CD4-positive, alpha-beta T cell treated with Interleukin-4 for 4 hours (primary cell): ENCODE measurements at places on chromosomes 7 and 10.

DNA sequence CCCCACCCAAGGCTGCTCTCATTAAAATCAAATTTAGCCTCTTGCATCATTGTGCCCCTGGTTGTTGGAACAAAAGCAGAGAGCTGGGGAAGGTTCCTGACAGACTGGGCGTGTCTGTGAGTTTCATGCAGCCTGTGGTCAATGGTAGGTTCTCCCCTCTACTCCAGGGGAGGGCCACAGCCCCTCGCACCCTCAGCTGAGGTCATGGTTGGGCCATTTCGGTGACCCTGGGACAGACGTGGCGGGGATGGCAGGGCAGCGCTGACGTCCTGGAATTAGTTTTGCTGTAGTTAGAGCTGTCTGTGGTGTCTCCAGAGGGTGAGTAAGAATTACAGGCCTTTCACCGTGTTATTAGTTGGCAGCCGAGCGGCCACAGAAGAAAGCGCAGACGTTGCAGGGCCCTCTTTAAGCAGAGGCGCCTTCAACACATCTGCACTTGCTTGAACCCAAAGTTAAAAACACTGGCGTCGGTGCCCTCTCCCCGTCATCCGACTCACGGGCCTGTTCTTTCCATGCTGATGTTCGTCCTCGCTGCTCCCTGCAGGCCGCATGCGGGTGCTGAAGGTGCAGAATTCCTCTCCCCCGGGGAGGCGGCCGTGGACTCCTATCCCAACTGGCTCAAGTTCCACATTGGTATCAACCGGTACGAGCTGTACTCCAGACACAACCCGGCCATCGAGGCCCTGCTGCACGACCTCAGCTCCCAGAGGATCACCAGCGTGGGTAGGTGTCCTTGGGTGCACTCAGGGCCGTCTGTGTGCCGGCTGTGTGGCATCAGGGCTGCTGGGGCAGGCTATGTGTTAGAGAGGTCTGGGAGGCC is 2.8 kb downstream of the FAM20C start:
- DNase-seq, result no peak

- DNase-seq, result no peak
These were observed 16.7 kb downstream of the BHLHA15 start for GRCh38 chr7:98227939-98228338.

- DNase-seq, result no peak
These were observed 31.5 kb downstream of the UNC5B start for GRCh38 chr10:71243756-71244395.

GRCh38 chr7:30476459-30477145 is 2.0 kb downstream of the NOD1 start:
- no peak for DNase-seq

- no peak for DNase-seq
These were observed 94.5 kb downstream of the PPP1R3A start for GRCh38 chr7:113824117-113824823.

GRCh38 chr10:554182-554848 is 135.2 kb downstream of the DIP2C start:
- DNase-seq, result no peak

GRCh38 chr7:47416492-47417480 is 165.1 kb downstream of the TNS3 start:
- no peak for DNase-seq

DNA sequence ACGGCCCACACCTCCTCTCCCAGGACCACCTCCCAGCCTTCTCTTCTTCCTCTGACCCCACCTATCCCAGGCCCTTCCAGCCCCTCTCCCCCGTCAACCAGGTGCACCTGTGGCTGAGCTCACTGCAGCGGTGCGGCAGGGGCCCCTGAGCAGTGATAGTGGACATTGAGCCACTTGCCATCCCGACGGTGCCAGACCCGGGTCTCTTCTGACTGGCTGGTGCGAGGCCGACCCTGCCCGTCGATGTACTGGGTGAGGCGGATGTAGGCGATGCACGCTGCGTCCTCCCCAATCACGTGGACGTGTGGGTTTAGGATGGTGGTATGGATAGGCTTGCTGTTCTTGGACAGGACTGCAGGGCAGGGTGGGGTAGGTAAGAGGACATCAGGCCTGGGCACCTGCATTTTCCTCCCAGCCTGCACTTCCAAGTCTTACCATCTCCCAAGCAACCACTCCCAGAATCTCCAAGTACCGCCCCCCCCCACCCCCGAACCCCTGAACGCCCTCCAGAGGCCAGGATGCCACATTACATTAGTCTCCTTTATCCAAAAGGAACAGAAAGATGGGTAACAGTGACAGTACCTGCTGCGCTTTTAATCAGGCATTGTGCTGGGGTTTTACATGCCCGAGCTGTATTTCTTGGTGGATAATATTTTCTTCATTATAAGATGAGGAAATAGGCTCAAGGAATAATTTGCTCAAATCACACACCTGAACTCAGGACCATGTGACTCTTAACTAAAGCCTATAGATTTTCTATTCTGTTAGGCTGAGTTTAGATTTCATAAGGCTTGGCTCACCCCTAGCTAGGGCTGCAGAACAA is 3.7 kb upstream of the NDST2 start:
- DNase-seq, result no peak

DNA sequence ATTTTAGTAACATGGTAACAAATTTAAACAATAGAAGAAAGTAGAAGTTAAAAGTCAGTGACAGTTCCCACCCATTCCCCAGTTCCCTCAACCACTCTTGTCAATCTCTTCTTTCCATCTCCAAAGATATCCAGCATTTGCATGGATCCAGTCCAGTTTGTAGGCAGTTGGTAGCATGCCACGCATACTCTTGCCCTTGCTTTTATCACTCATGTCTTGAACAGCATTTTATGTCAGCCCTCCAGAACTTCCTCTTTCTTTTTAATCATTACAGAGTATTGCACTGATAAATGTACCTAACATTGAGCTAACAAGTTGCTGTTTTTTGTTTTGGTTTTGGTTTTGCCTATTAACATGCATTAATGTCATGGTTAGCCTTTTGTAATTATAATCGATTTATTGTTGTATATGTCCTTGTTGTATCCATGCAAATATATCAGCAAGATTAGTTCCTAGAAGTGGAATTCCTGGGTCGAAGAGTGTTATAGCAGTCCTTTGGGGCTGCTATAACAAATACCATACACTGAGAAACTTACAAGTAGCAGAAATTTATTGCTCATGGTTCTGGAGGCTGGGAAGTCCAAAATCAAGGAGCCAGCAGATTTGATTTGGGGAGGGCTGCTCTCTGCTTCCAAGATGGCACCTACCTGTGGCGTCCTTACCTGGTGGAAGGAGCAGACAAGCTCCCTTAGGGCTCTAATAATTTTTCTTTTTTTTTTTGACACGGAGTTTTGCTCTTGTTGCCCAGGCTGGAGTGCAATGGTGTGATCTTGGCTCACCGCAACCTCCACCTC is 25.7 kb downstream of the CHST3 start:
- DNase-seq, result no peak

GRCh38 chr10:110207805-110208613 is 604 bp downstream of the MXI1 start:
- DNase-seq, result peak; percentile 49

- no peak for DNase-seq
These were observed 312.1 kb downstream of the GPAM start for GRCh38 chr10:111871458-111871857.

DNA sequence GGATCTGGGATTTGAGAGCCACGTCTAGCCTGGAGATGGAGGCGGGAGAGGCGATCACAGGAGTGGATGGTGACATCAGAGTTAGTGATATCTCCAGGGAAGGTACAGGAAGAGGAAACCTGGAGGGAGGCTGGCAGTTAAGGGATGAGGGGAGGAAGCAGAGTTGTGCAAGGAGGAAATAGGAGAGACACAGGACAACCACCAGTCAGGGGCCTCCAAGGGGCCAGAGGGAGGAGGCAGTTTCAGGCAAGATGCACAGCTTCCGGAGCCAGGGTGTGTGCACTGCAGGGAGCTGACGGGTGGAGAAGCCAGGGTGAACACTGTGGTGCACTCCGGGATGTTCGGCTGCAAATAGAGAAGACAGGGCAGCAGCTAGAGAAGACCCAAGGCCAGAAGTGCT is 141.2 kb downstream of the GLI3 start:
- DNase-seq, result no peak

DNA sequence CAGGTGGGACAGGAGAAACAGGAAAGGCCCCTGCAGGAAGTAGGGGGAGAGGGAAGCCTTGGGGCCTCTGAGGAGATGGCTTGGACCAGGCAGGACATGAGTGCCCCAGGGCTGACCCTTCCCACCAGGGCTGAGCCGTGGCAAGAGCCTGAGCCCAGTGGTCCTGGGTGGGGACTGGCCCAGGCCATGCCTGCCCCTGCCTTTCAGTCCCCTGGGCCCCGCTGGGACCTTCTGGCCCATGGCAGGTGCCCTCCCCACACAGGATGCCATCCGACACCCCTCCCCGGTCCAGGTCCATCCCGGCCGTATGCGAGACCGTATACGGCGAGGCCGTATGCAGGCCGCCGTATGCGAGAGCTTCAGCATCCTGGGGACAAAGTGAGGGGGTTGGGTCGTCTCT is 2.0 kb downstream of the GRIFIN start:
- DNase-seq, result no peak

DNA sequence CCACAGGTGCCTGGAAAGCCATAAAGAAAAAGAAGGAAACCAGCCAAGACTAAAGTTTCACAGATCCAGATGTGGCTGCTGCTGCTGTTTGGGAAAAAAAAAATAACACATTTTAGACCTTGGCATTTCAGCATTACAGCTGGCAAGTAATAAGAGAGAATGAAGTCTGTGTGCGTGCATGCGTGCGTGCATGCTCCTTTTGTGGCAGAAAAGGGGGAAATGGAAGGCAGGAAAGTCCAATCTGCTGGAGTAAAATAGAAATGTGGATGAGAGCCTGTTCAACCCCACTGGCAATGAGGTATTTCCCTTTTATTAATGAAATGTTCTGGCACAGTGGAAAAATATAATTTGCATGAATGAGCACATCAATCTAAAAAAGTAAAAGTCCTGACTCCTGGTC is 137.0 kb upstream of the SEMA3A start:
- no peak for DNase-seq
